ENCODE measurements at places on chromosomes 16 and 17. TPM values are rescaled to one million over a fixed set of nuclear protein-coding genes. Genes with fewer than 3 reads are reported as not detected.

DNA sequence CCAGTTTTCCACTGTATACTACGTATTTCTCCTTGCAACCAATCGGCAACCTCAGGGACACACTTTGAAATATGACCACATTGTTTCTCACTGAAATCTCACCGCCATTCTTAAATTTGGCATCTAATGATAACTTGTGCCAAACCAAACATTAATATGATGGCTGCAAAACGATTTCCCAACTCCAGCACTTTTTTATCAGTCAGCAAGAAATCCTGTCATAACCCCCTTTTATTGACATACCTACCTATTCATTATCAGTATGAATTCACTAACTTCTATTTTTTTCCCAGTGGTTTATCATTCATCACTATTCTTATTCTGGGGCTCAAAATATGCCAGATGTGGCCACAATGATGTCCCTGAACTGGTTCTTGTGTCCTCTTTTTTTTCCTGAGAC, 15.8 kb downstream of the MBTD1 start:
- H3K4me1 ChIP-seq, result no peaks in the 10 kb centered on the region
- no peaks in the 10 kb centered on the region for H3K36me3 ChIP-seq
- no peak for DNase-seq
- no peak overlapping the region for H3K27ac ChIP-seq
- no peaks in the 10 kb centered on the region for H3K27me3 ChIP-seq

JPH3 gene
- total RNA-seq, result not detected

- H3K4me3 ChIP-seq, result no peak overlapping the region
- H3K27ac ChIP-seq, result no peak overlapping the region
Observed at GRCh38 chr17:70028397-70028796, 46.6 kb upstream of the KCNJ16 start.

- no peak overlapping the region for H3K27ac ChIP-seq
- peaks cover 4% of the 10 kb centered on the region for H3K4me1 ChIP-seq
- no peak for DNase-seq
- H3K27me3 ChIP-seq, result no peaks in the 10 kb centered on the region
- H3K36me3 ChIP-seq, result no peaks in the 10 kb centered on the region
Observed at GRCh38 chr16:82947698-82948097, 320.9 kb downstream of the CDH13 start.

- H3K4me3 ChIP-seq, result no peak overlapping the region
- no peaks in the 10 kb centered on the region for H3K27me3 ChIP-seq
- no peak overlapping the region for H3K27ac ChIP-seq
- no peaks in the 10 kb centered on the region for H3K4me1 ChIP-seq
Observed at GRCh38 chr16:10988879-10989278, 44.5 kb downstream of the CLEC16A start.

DNA sequence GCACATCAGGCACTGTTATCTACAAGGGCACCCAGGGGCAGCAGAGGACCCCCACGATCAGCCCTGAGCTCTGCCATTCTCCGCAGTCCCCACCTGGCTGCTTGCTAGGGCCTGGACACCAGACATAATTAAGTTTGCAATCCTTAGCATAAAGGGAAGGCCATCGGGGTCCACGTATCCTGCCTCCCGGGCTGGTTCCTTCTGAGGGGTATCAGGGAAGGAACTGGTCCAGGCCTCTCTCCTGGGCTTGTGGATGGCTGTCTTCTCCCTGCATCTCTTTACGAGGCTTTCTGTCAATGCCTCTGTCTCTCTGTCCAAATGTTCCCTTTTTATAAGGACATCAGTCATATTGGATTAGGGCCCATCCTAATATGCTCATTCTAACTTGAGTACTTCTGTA, 77.8 kb downstream of the CYLD start:
- H3K36me3 ChIP-seq, result no peaks in the 10 kb centered on the region
- DNase-seq, result no peak
- H3K27me3 ChIP-seq, result no peaks in the 10 kb centered on the region
- no peak overlapping the region for H3K27ac ChIP-seq
- no peak overlapping the region for H3K4me3 ChIP-seq
- no peaks in the 10 kb centered on the region for H3K4me1 ChIP-seq

- no peaks in the 10 kb centered on the region for H3K36me3 ChIP-seq
- H3K27ac ChIP-seq, result no peak overlapping the region
- DNase-seq, result no peak
- no peaks in the 10 kb centered on the region for H3K4me1 ChIP-seq
- no peaks in the 10 kb centered on the region for H3K27me3 ChIP-seq
Observed at GRCh38 chr17:50257676-50258224, 16.5 kb upstream of the TMEM92 start.

DNA sequence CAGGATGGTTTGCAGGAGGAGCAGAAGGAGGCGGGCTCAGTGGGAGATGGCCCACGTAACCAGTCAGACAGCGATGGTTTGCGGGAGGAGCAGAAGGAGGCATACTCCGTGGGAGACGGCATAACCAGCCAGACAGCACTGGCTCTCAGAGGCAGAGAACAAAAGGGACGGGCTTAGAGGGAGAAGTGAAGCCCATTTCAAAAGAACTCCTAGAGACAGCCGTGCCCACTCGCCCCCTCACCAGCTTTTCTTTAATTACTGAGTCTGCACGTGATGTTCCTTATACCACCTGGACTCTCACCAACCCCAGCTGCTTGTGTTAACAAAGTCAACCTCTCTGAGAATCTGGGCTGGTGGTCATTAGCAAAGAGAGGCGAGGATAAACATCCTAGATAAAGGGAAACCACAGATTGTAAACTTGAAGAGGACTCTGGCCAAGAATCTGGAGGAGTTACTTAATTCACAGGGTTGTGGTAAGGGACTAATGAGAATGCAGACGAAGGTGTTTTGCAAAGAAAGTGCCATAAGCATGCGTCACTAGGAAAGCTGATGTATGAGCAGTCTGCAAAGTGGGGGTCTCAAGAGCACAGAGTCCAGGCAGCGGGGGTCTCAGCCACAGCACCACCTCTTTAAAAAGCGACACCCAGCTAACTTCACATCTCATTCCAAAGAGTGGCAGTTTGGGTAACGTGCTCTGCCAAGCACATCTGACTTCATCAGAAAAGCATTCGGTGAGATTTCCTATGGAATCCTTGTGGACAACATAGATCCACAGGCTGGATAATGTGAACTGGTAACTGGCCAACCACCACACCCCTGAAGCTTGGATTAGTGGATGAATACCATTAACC, 51.7 kb downstream of the NXN start:
- H3K27me3 ChIP-seq, result no peaks in the 10 kb centered on the region
- no peaks in the 10 kb centered on the region for H3K36me3 ChIP-seq
- no peak for DNase-seq
- no peak overlapping the region for H3K4me3 ChIP-seq
- H3K4me1 ChIP-seq, result peaks cover 21% of the 10 kb centered on the region

DNA sequence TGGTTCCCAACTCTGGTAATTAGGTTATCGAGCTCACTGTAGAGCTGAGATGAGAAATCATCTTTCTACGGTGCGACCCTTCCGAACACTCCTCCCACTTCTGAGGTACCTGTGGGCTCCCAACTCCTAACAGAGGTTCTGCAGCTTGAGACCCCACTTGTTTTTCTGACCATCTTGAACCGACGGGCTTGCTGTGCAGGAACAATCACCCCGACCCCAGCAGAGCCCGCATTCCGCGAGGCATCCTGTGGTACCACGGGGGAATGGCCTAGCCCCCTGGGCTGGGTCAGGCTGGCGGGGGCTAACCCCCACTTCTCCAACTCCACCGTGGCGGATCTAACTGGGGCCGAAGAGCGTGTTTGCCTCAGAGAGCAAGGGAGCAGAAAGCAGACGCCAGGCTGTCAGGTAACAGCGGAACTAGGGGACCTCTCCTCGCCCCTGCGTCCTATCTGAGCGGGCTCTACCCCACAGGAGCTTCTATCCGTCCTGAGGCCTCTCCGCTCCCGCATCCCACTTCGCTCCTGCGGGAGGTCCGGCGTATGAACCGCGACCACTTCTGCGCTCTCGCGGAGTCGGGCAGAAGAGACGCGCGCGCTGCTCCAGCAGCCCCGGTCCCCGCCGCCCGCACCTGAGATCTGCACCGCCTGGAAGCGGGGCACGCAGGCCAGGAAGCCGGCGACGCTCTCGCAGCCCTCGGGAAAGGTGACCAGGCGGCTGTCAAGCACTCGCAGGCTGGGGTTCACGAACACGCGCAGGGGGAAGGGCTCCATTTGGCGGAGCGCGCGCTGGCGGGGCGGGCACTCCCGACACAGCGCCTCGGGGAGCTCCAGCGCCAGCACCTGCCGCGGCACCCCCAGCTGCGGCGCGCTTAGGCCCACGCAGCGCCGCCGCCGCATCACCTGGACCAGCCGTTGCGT, 761 bp downstream of the PDF start:
- H3K4me1 ChIP-seq, result peaks cover 61% of the 10 kb centered on the region
- peak overlapping the region; percentile 95 for H3K27ac ChIP-seq
- DNase-seq, result no peak
- H3K36me3 ChIP-seq, result peaks cover 31% of the 10 kb centered on the region

Data from gastrocnemius medialis (tissue), 4 donors.